Stimulated activated CD8-positive, alpha-beta memory T cell treated with anti-CD3 and anti-CD28 coated beads, Interleukin-4, amount 100 ng/mL, for 1 hour (primary cell): ENCODE measurements at places on chromosomes 6 and 20.

- DNase-seq = no peak
Measured at GRCh38 chr6:2782825-2783187, 17.6 kb downstream of the WRNIP1 start.

GRCh38 chr20:53914091-53914780, 156.2 kb downstream of the BCAS1 start:
- DNase-seq = no peak

- no peak for DNase-seq
Measured at GRCh38 chr6:30767158-30767943, 23.0 kb upstream of the IER3 start.

- DNase-seq = no peak
Measured at GRCh38 chr6:110756817-110757216, 58.5 kb downstream of the CDK19 start.

DNA sequence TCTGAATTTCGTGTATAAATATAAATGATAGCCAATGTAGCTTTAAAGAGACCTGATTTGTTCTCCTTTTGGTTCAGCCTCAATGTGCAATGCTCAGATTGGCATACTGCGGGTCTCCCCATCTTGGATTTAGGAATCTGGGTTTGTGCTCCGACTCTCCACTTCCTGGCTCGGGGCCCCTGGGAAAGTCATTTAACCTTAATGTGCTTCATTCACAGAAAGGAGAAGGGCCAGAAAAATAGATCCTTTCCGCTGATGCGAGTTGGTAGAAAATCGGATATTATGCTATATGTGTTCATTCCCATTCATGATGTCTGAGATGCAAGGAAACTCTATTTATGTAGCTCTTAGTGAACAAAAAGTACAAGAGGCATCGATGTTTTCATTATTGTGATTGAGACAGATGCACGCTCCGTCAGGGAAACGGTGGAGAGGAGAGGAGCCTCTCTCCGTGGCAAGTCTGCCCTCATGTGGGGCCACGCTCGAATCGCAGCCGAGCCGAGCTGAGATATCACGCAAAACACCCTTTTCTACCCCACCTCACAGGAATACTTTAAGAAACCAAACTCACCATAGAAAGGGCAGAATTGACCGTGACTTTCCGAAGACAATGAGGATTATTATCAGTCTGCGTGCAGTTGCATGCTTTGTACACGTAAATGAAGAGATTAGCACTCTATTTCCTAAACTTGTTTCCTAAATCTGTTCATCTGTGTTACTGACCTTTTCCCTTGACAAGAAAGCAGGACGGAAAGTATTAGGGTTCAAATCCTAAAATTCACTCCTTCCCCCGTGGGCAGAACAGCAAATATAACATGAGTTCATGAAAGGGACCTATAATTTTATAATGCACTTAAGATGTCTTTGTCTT, 136.6 kb downstream of the COL9A1 start:
- DNase-seq = no peak

- no peak for DNase-seq
Measured at GRCh38 chr6:29663300-29664042, 6.6 kb downstream of the MOG start.

GRCh38 chr20:26169506-26169905, 472.9 kb upstream of the ZNF337 start:
- DNase-seq = no peak

- DNase-seq = no peak
Measured at GRCh38 chr6:104558746-104559145, 301.0 kb downstream of the HACE1 start.
